ENCODE measurements at places on chromosomes 2 and 18.

GRCh38 chr18:50080932-50081560 is 113.9 kb downstream of the MYO5B start:
- peaks cover 3% of the 10 kb centered on the region for H3K4me1 ChIP-seq
- H3K27me3 ChIP-seq: no peaks in the 10 kb centered on the region
- no peak for DNase-seq
- H3K27ac ChIP-seq: no peak overlapping the region

GRCh38 chr2:42082016-42082415 is 34.2 kb downstream of the PKDCC start:
- no peaks in the 10 kb centered on the region for H3K4me1 ChIP-seq
- H3K36me3 ChIP-seq: no peaks in the 10 kb centered on the region
- H3K27me3 ChIP-seq: no peaks in the 10 kb centered on the region
- no peak overlapping the region for H3K27ac ChIP-seq
- no peak for DNase-seq

GRCh38 chr2:943821-944220 is 6.8 kb upstream of the SNTG2 start:
- DNase-seq: no peak
- H3K4me1 ChIP-seq: no peaks in the 10 kb centered on the region
- H3K36me3 ChIP-seq: no peaks in the 10 kb centered on the region
- no peak overlapping the region for H3K4me3 ChIP-seq
- H3K27ac ChIP-seq: no peak overlapping the region

DNA sequence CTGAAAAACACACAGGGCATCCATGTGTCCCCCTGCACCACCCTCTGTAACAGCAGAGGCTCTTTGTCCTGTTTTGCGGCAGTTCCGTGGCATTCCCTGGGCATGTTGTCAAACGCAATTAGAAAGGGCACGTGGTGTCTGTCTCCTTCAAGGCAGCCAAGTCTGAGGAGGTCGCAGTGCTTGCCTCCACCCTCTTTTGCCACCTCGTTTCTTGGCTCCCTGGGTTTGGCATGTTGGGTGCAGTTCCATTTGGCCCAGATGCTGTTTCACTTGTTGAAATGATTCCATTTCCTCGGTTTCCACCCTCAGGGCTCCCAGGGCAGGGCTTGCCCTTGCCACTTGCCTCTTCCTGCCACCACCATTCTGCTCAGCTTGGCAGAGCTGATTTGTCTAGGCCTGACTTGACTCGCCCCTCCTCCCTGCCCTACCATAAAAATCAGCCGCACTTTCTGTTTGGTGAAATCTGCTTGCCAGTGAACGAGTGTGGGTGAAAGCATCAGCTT is 12.4 kb downstream of the CCL20 start:
- no peaks in the 10 kb centered on the region for H3K4me1 ChIP-seq
- no peak for DNase-seq
- H3K36me3 ChIP-seq: no peaks in the 10 kb centered on the region
- H3K4me3 ChIP-seq: no peak overlapping the region
- H3K27ac ChIP-seq: no peak overlapping the region

- peak overlapping the region; percentile 98 for H3K27ac ChIP-seq
- peak overlapping the region; percentile 60 for H3K4me3 ChIP-seq
- peaks cover 4% of the 10 kb centered on the region for H3K36me3 ChIP-seq
- peak; percentile 58 for DNase-seq
- no peaks in the 10 kb centered on the region for H3K27me3 ChIP-seq
Measured at GRCh38 chr2:86622519-86623042, 1.1 kb downstream of the RNF103 start.

DNA sequence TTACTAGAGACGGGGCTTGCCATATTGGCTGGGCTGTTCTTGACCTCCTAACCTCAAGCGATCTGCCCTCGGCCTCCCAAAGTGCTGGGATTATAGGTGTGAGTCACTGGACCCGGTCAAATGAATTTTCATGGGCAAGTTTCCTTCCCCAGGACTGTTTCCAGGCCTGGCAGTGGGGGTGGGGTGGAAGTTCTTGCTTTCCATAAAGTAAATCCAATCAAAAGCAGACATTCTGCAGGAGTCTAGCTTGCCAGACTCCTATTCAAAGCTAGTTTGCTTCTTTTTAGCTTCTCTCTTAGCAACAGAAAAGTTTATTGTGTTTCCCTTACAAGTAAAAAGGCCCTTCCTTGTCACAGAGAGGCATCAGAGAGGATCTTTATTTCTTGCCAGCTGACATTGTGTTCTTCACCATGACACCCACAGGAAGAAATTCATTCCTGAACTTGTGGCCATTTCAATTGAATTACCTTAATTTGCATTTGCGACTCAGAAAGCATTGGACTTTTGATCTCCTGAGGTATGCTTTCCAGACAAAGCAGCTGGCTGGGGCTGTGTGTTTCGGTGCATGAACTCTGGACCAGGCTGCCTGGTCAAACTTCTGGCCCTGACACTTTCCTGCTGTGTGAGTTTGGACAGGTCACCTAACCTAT is 37.9 kb downstream of the LYPD1 start:
- H3K27me3 ChIP-seq: no peaks in the 10 kb centered on the region
- no peak for DNase-seq
- no peaks in the 10 kb centered on the region for H3K36me3 ChIP-seq
- peak overlapping the region; percentile 71 for H3K27ac ChIP-seq

GRCh38 chr2:201523506-201523905 is 72.0 kb downstream of the STRADB start:
- no peak overlapping the region for H3K4me3 ChIP-seq
- H3K36me3 ChIP-seq: no peaks in the 10 kb centered on the region
- H3K4me1 ChIP-seq: no peaks in the 10 kb centered on the region
- H3K27me3 ChIP-seq: no peaks in the 10 kb centered on the region
- no peak for DNase-seq

- H3K4me1 ChIP-seq: no peaks in the 10 kb centered on the region
- H3K27ac ChIP-seq: no peak overlapping the region
- H3K36me3 ChIP-seq: no peaks in the 10 kb centered on the region
- DNase-seq: no peak
- no peaks in the 10 kb centered on the region for H3K27me3 ChIP-seq
Measured at GRCh38 chr2:224630659-224631550, 45.7 kb upstream of the CUL3 start.

DNA sequence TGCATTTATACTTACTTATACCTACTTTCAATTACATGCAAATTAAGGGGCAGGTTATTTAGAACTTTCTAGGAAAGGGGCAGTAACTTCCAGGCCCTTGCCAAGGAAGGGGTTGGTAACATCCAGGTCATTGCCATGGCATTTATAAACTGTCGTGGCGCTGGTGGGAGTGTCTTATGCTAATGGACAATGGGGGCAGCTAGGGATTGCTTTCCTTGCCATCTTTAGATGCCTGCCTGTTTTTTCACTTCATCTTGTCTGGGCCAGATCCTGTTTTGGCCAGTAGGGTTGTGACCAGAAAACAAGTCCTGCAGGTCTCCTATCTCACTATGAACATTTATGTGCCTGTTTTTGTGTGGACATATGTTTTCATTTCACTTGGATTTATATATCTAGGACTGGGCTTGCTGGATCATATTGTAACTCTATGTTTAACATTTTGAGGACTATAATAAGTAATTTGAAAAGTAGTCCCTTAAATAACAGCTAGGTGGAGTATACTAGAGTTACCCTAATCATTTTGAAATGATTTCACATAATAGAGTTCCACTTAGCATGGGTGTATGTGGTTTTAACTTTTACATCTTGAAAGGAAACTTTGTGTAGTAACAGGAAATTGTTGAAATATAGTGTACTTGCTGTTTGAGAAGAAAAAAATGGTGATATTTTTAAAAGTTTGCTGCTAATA is 56.1 kb downstream of the LCLAT1 start:
- H3K36me3 ChIP-seq: no peaks in the 10 kb centered on the region
- no peak overlapping the region for H3K27ac ChIP-seq
- H3K4me1 ChIP-seq: peaks cover 8% of the 10 kb centered on the region

DNA sequence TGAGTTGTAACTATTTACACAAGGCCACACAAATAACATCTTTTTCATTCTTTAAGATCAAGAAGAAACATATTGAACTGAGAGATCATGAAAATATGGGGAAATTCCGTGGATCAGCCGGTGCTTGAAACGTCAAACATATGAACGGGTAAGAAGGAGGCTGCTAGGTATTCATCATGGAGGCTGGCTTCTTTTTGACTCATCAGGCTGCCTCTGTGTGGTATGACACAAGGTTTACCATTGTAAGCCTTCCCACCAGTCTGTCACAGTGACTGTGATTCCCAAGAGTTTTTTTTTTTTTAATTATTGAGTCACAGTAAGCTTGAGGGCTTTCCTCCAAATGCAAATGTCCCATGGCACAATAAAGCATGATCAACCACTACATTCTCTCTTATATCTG is 506.9 kb downstream of the BCL11A start:
- H3K4me1 ChIP-seq: no peaks in the 10 kb centered on the region
- H3K27ac ChIP-seq: no peak overlapping the region
- no peaks in the 10 kb centered on the region for H3K27me3 ChIP-seq
- no peak overlapping the region for H3K4me3 ChIP-seq
- H3K36me3 ChIP-seq: no peaks in the 10 kb centered on the region

DNA sequence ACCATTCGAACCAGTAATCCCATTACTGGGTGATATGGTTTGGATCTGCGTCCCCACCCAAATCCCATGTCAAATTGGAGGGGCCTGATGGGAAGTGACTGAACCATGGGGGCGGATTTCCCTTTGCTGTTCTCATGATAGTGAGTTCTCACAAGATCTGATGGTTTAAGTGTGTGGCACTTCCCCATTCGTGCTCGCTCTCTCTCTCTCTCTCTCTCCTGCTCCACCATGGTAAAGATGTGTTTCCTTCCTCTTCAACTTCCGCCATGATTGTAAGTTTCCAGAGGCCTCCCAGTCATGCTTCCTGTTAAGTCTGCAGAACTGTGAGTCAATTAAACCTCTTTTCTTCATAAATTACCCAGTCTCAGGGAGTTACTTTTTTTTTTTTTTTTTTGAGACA is 62.6 kb downstream of the NBAS start:
- H3K4me3 ChIP-seq: no peak overlapping the region
- DNase-seq: no peak
- peaks cover 14% of the 10 kb centered on the region for H3K36me3 ChIP-seq
- no peaks in the 10 kb centered on the region for H3K4me1 ChIP-seq

GRCh38 chr18:5512176-5512575 is 31.6 kb downstream of the EPB41L3 start:
- DNase-seq: no peak
- H3K4me1 ChIP-seq: no peaks in the 10 kb centered on the region
- no peak overlapping the region for H3K27ac ChIP-seq
- no peaks in the 10 kb centered on the region for H3K36me3 ChIP-seq
- no peak overlapping the region for H3K4me3 ChIP-seq
- H3K27me3 ChIP-seq: no peaks in the 10 kb centered on the region

GRCh38 chr2:71599646-71600236 is 146.4 kb downstream of the DYSF start:
- no peak overlapping the region for H3K4me3 ChIP-seq
- no peak for DNase-seq
- H3K4me1 ChIP-seq: no peaks in the 10 kb centered on the region
- H3K27me3 ChIP-seq: no peaks in the 10 kb centered on the region
- H3K36me3 ChIP-seq: no peaks in the 10 kb centered on the region
- no peak overlapping the region for H3K27ac ChIP-seq

- no peaks in the 10 kb centered on the region for H3K27me3 ChIP-seq
- H3K4me3 ChIP-seq: no peak overlapping the region
Measured at GRCh38 chr18:48788373-48788772, 162.4 kb downstream of the SMAD7 start.

- H3K27ac ChIP-seq: no peak overlapping the region
- H3K4me1 ChIP-seq: no peaks in the 10 kb centered on the region
- no peaks in the 10 kb centered on the region for H3K36me3 ChIP-seq
Measured at GRCh38 chr2:198700319-198700718, 757.4 kb downstream of the SATB2 start.

All from liver (tissue), 10 donors.